ENCODE measurements at places on chromosomes 12 and 14. TPM values are rescaled to one million over a fixed set of nuclear protein-coding genes. Genes with fewer than 3 reads are reported as not detected.

Gene CCDC177
- not detected for total RNA-seq

Gene TAS2R20
- total RNA-seq = 3.8 TPM

Gene TSPAN19
- total RNA-seq = not detected

Gene REP15
- total RNA-seq = 2.4 TPM

Gene PZP
- total RNA-seq = not detected

Gene GZMB
- not detected for total RNA-seq

Gene IFNG-AS1
- total RNA-seq = 0.07 TPM

Gene HOXC6
- total RNA-seq = 2.3 TPM

Gene NELL2
- not detected for total RNA-seq

Gene WDR89
- total RNA-seq = 10.6 TPM

Gene TAS2R13
- 2.4 TPM for total RNA-seq

Gene C1QL4
- 0.07 TPM for total RNA-seq

Gene MORN3
- 0.86 TPM for total RNA-seq

Gene GLIPR1L2
- 0.46 TPM for total RNA-seq

Gene TMEM132C
- total RNA-seq = not detected

Data from smooth muscle cell of the pulmonary artery (primary cell).